Bronchial epithelial cell (primary cell): ENCODE measurements at places on chromosomes 12 and 14.

DNA sequence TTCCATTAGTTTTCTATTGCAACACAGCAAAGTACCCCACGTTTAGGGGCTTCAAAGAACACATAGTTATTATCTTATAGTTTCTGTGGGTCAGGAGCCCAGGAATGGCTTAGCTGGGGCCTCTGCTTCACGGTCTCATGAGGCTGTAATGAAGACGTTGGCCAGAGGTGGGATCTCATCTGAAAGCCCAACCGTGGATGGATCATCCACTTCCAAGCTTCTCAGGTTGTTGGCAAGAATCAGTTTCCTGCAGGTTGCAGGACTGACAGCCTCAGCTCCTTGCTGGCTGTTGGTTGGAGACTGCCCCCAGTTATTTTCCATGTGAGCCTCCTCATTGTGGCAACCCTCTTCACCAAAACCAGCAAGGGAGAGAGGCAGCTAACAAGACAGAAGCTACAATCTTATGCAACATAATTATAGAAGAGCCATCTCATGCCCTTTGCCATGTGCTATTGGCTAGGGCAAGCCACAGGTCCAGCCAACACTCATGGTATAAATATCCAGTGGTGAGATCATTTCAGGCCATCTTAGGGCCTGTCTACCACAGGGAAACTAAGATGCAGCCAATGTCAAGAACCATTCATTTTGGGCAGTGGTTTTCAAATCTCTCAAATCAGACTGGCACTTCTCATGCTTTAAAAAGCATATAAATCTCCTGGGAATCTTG is 452.4 kb downstream of the MED13L start:
- no peak for DNase-seq

GRCh38 chr12:92216092-92216491 is 70.4 kb upstream of the BTG1 start:
- no peak for DNase-seq

- peak; percentile 40 for DNase-seq
Observed at GRCh38 chr12:3961591-3961990, 88.4 kb upstream of the PARP11 start.

- no peak for DNase-seq
Observed at GRCh38 chr12:47303207-47303606, 223.4 kb upstream of the AMIGO2 start.

DNA sequence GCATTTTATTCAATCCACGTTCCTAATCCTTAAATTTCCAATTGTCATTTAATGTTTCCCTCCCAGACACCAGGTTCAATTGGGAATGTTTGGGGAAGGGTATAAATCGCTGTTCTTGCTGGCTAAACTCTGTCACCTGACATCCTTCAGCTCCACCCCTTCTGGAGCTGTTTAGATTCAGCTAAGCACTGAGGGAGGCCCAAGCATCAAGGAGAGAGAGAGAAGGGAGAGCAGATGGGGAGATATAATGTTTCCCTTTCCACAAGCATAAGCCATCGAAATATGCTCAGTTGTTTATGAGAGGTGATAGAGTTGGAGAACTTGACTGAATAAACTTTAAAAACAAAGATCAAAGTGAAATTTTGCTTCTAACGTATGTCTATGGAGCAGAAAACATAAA is 1.8 kb downstream of the ABCC9 start:
- DNase-seq = no peak

DNA sequence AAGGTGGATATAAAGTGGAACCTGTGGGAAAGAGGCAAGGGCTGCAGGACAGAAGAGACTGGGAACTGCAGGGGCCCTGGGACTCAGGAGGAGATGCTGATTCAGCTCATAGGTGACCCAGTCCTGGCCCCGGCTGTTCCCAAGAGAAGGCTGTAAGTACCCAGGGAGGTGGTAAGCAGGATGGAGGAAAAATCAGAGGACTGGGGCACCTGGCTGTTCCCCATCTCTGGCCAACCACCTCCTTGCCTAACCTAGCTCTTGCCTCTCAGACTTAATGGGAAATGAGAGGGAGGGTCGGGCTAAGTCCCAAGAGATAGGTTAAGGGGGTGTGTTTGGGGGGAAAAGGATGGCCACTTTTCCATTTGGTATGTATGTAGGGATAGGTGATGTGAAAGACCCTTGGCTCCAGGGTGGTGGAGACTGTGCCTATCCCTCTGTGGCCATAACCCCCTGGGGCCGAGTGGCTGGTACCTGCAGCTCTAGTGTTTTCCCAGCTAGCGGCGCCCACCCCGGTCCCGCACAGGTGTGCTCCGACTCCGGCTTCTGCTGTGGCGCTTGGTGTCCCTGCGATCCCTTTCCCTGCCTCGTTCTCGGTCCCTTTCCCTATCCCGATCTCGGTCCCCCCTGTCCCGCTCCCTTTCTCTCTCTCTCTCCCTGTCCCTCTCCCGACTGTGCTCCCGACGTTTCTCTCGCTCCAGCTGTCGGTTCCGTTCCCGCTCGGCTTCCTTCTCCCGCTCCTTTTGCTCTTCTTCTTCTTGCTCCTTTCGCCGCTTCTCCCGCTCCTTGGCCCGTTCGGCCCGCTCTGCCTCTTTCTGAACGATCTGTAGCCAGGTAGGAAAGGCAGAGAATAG is 1.6 kb upstream of the CDH24 start:
- DNase-seq = no peak

DNA sequence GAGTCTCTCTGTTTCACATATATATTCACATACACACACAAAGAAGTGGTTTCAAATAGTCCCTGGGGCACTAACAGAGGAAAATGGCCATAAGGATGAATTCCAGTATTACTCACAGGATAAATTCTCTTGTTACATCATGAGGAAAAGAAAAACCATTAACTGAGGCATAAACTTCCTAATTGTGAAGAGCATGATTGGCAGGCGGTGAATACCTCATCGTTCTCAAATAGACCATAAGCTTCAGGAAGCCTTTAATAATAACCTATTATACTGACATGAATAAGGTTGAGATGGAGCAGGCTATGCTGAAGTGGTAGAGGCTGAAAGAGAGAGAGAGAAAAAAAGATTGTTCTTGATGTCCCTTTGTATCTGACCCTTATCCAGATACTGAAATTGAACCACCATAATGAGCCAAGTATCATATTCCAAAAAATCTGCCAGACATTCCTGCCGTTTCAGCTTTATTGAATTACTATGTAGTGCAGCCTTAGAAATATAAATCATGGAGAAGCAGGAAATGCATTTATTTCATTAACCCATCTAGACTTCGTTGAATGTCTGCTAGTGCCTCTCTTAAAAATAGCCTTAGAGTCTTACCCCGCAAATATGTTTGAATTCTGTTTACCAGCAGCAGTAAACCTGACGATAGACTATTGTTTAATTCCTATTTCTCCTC is 86.8 kb downstream of the NUAK1 start:
- DNase-seq = peak; percentile 53

- no peak for DNase-seq
Observed at GRCh38 chr14:77183896-77184295, 2.3 kb downstream of the TMEM63C start.

- peak; percentile 14 for DNase-seq
Observed at GRCh38 chr12:10310926-10311720, 3.5 kb downstream of the KLRD1 start.

GRCh38 chr12:64618953-64619590 is 8.8 kb downstream of the RASSF3 start:
- DNase-seq = no peak
